ENCODE measurements at places on chromosomes 5 and 9. TPM values are rescaled to one million over a fixed set of nuclear protein-coding genes. Genes with fewer than 3 reads are reported as not detected.

TMEM252 gene
- not detected for total RNA-seq

SLC6A19 gene
- total RNA-seq, result not detected

DIPK1B gene
- 1.1 TPM for total RNA-seq

GPBP1 gene
- total RNA-seq, result 53.6 TPM

Measured in bronchial smooth muscle cell (primary cell).